ENCODE measurements at places on chromosomes 13 and 19. TPM values are rescaled to one million over a fixed set of nuclear protein-coding genes. Genes with fewer than 3 reads are reported as not detected.

- peak overlapping the region; percentile 34 for H3K4me3 ChIP-seq
- no peaks in the 10 kb centered on the region for H3K36me3 ChIP-seq
- H3K27ac ChIP-seq: peak overlapping the region; percentile 77
- H3K27me3 ChIP-seq: peaks cover 12% of the 10 kb centered on the region
- DNase-seq: no peak
Measured at GRCh38 chr19:47497821-47498520, 14.0 kb upstream of the KPTN start.

DNA sequence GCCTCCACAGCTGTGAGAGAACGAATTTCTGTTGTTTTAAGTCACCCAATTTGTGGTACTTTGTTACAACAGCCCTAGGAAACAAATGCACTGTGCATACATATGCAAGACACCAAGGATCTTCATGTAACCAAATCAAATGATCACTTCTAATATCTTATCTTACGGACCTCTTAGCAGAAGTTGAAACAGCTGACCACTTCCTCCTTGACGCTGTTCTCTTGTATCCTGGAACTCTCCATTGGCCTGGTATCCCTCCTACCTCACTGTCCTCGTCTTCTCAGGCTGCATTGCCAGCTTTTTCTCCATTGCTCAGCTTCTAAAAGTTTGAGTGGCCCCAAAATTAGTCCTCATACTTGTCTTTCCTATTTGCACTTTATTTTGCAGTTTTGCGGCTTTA lies 200.4 kb downstream of the DLEU7 start:
- no peaks in the 10 kb centered on the region for H3K27me3 ChIP-seq
- no peak overlapping the region for H3K4me3 ChIP-seq
- H3K27ac ChIP-seq: no peak overlapping the region
- H3K4me1 ChIP-seq: no peaks in the 10 kb centered on the region
- DNase-seq: no peak

DNA sequence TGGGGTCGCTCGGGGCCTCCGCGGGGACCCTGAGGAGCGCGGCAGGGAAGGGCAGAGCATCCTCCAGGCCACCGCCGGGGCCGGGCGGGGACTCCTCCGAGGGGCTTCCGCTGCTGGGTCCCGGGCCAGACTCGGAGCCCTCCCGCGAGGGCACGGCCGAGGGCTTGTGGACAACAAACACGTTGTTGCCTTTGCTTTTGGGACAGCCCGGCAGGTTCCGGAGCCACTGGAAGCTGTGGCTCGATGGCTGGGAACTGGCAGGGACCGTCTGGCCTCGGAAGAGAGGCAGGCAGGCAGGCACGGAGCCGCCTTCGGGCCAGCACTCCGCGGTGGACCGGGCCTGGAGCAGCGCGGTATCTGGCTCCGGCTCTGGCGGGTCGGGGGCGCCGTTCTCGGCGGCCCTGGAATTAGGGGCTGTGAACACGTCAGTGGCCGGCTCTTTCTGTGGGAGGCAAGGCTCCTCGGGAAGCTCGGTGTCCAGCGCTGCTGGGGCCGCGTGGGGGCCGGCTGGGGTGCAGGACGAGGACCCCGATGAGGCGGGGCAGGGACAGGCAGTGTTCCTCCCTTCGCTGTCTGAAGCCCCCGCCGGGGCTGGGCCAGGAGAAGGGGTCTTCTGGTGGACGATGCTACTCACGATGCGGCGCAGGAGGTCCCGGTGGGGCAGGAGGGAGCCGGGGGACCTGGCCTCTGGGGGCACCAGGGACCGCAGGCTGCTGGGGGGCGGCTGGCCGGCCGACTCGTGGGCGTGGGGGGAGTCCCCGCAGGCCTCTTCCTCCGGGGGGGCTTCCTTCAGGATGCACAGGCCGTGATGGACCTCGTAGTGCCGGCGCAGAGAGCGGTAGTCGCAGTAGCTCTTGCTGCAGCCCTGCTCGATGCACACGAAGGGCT lies 27.6 kb downstream of the ZNF541 start:
- H3K4me3 ChIP-seq: no peak overlapping the region
- no peaks in the 10 kb centered on the region for H3K4me1 ChIP-seq
- H3K36me3 ChIP-seq: no peaks in the 10 kb centered on the region
- no peaks in the 10 kb centered on the region for H3K27me3 ChIP-seq
- no peak for DNase-seq

- H3K27ac ChIP-seq: no peak overlapping the region
- no peaks in the 10 kb centered on the region for H3K4me1 ChIP-seq
- H3K36me3 ChIP-seq: no peaks in the 10 kb centered on the region
Measured at GRCh38 chr19:17866964-17867486, 4.7 kb upstream of the SLC5A5 start.

GRCh38 chr19:11480715-11481533 lies at the start of gene ELAVL3:
Gene ELAVL3, minus strand, starts transcription at chr19:11481046. Its CDS starts 438 bp downstream, at chr19:11480608.
- H3K4me1 ChIP-seq: peaks cover 18% of the 10 kb centered on the region
- peaks cover 31% of the 10 kb centered on the region for H3K27me3 ChIP-seq
- H3K4me3 ChIP-seq: peak within 1 kb of the TSS; percentile 82
- peak; percentile 91 for DNase-seq

- DNase-seq: no peak
- H3K27ac ChIP-seq: no peak overlapping the region
- H3K4me1 ChIP-seq: peaks cover 4% of the 10 kb centered on the region
Measured at GRCh38 chr13:26614721-26615120, 57.2 kb downstream of the WASF3 start.

Gene ATP4B
- total RNA-seq: not detected

- H3K36me3 ChIP-seq: no peaks in the 10 kb centered on the region
- no peak overlapping the region for H3K27ac ChIP-seq
- H3K4me1 ChIP-seq: peaks cover 2% of the 10 kb centered on the region
- H3K27me3 ChIP-seq: peaks cover 11% of the 10 kb centered on the region
- no peak for DNase-seq
Measured at GRCh38 chr19:47049307-47049700, 880 bp upstream of the TMEM160 start.

Gene PTPRH
- 7.4 TPM for total RNA-seq

GRCh38 chr19:23914402-23915286 lies at the start of gene ZNF726:
Gene ZNF726, plus strand, starts transcription at chr19:23914886. Its CDS starts 109 bp downstream, at chr19:23914995.
- no peaks in the 10 kb centered on the region for H3K36me3 ChIP-seq
- H3K4me3 ChIP-seq: peak within 1 kb of the TSS; percentile 94
- no peaks in the 10 kb centered on the region for H3K27me3 ChIP-seq
- peaks cover 3% of the 10 kb centered on the region for H3K4me1 ChIP-seq
- peak; percentile 88 for DNase-seq

- H3K27ac ChIP-seq: no peak overlapping the region
- peaks cover 4% of the 10 kb centered on the region for H3K27me3 ChIP-seq
- DNase-seq: no peak
- peaks cover 10% of the 10 kb centered on the region for H3K36me3 ChIP-seq
- no peak overlapping the region for H3K4me3 ChIP-seq
Measured at GRCh38 chr13:24042710-24043440, 117.6 kb upstream of the SPATA13 start.

Gene PLA2G4C
- 2.5 TPM for total RNA-seq

DNA sequence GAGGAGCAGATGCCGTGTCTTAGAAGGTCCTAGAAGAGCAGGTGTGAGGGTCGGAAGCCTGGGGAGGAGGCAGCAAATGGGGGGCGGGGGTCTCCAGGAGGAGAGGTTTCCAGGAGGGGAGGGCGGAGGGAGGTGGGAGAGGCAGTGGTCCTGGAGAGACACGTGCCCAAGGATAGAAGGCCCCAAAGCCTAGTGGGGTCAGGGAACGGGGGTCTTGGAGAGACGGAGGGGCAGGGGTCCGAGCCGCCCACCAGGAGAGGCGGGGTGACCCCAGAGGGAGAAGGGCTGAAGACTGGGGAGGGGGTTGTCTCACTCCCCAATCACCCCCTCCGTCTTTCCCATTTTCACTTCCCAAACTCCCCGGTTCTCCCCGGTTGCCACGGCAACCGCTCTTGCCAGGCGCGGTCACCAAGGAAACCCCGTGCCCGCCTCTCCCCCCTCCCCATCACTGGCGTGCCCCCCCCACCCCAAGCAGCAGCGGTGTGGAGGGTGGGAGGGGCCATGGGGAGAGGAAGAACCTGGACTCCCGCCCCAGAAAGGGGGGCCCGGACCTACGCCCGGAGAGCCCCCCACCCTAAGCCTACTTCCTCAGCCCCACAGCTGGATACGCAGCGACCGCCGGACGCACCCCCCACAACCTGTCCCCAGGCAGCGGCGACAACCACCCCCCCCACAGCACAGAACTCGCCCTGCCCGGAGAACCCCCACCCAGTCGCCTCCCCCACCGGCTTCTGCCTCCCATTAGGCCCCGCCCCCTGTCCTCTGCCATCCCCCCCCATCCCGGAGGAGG lies 988 bp downstream of the LRRC4B start:
- H3K4me1 ChIP-seq: peaks cover 22% of the 10 kb centered on the region
- H3K4me3 ChIP-seq: peak overlapping the region; percentile 79
- no peaks in the 10 kb centered on the region for H3K36me3 ChIP-seq
- peaks cover 10% of the 10 kb centered on the region for H3K27me3 ChIP-seq
- H3K27ac ChIP-seq: no peak overlapping the region
- DNase-seq: no peak

DNA sequence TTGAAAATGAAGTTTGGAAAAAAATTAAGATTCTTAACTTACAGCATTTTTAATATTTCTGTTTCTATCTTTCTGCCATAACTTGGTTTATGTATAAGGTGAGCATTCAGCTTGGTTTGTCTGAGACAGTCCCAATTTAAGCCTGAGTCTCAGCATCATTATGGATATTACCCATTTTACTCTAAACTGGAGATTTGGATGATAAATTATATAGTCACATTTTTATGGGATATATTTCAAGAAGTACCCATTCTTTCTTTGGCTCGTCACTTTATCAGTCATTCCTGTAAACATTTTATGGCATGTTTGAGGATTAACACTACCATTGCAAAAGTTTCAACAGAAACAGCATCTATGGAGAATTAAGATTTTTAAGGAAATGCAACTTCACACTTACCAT lies 1129.0 kb upstream of the PCDH9 start:
- H3K4me3 ChIP-seq: no peak overlapping the region
- no peak overlapping the region for H3K27ac ChIP-seq
- no peaks in the 10 kb centered on the region for H3K36me3 ChIP-seq
- H3K27me3 ChIP-seq: no peaks in the 10 kb centered on the region
- no peak for DNase-seq

Gene NLRP4
- not detected for total RNA-seq

GRCh38 chr13:23510979-23511735 lies 59.1 kb upstream of the TNFRSF19 start:
- H3K27ac ChIP-seq: peak overlapping the region; percentile 88
- H3K4me3 ChIP-seq: peak overlapping the region; percentile 68
- H3K27me3 ChIP-seq: peaks cover 6% of the 10 kb centered on the region
- H3K4me1 ChIP-seq: peaks cover 59% of the 10 kb centered on the region

Gene NANOS3
- not detected for total RNA-seq

- H3K4me3 ChIP-seq: no peak overlapping the region
- DNase-seq: no peak
- no peaks in the 10 kb centered on the region for H3K36me3 ChIP-seq
- H3K27me3 ChIP-seq: peaks cover 9% of the 10 kb centered on the region
- H3K4me1 ChIP-seq: peaks cover 14% of the 10 kb centered on the region
- H3K27ac ChIP-seq: no peak overlapping the region
Measured at GRCh38 chr19:55474269-55475265, 1.9 kb upstream of the ZNF628 start.

- DNase-seq: no peak
- no peak overlapping the region for H3K4me3 ChIP-seq
- H3K27ac ChIP-seq: no peak overlapping the region
- H3K4me1 ChIP-seq: no peaks in the 10 kb centered on the region
Measured at GRCh38 chr13:69300131-69300530, 807.5 kb upstream of the ATXN8OS start.

Gene C1QTNF9B
- not detected for total RNA-seq

All from glutamatergic neuron (in vitro differentiated cells).